EH (cell line): ENCODE measurements at places on chromosomes 6 and 20.

- DNase-seq = no peak
Measured at GRCh38 chr20:17442588-17442987, 88.6 kb downstream of the BFSP1 start.

DNA sequence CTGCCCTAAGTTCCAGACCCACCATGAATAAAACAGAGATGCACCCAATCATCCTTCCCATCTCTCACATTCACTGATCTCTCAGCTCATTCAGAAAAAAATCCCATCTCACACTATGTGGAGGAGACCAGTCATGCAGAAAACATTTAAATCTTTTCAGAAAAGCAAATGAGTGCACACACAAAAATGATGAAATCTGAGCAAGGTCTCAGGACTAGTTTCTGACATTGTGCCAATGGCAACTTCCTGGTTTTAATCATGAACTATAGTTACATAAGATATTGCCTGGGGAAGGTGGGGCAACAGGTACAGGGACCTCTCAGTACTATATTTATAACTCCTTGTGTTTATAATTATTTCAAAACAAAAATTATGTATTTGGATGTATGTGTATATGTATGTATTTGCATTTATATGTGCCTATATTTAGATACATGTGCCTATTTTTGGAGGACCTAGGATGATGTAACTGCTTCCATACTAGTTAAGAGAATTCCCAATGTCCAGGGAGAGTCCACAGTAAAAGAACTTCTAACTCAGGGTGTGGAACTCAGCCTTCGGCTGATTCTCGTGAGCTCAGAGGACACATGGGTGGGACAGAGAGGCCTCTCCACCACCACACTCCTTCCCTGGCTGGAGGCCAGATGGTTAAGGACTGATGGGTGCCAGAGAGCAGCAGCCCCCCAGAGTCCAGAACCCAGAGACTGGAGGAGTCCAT lies 71.7 kb upstream of the MAP3K4 start:
- DNase-seq = peak; percentile 85

GRCh38 chr6:1825926-1826325 lies 216.2 kb downstream of the FOXC1 start:
- peak; percentile 27 for DNase-seq

DNA sequence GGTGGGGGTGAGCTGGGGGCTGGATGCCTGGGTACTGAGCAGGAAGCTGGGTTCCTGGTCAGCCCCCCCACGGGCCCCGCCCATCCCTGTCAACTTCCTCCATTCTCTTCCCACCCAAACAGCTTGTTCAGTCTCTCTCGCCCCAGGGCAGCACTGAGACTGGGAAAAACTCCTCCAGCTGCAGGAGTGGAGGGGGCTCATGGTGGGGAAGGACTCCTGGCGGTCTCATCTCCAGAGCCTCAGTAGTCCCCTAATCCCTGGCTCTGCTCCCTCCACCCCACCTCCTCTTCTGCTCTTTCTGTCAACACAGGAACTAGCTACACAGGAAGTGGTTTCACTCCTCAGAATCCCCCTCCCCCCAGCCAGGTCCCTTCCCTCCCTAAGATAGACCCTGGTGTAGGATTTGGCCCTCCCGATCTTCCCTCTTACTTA lies at the start of gene GPSM3:
Gene GPSM3, minus strand, starts transcription at position 36 of the 432 bp plus-strand sequence. CDS start 130 bp downstream, outside the sequence.
- DNase-seq = peak; percentile 68

DNA sequence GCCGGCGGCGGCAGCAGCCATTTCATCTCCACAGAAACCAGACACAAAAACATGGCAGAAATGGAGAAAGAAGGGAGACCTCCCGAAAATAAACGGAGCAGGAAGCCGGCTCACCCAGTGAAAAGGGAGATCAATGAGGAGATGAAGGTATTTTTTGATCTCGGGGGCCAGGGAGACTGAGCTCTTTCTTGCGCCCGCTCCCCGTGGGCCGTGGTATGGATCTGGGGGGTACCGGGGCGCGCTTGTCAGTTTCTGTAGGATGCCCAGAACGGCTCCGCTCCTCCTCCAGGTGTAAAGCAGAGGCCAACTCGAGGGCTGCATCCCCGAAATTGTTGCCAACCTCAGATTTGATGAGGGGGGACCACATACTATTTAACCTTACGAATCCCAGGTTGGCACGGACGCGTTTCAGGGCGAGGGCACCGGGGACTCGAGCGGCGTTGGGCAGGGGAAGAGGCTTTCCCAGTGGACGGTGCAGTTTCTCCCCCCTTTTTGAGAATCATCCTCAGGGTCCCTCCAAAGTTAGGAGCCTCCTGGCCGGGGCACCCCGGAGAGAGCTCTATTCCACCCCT lies 735 bp downstream of the SOBP start:
- no peak for DNase-seq

DNA sequence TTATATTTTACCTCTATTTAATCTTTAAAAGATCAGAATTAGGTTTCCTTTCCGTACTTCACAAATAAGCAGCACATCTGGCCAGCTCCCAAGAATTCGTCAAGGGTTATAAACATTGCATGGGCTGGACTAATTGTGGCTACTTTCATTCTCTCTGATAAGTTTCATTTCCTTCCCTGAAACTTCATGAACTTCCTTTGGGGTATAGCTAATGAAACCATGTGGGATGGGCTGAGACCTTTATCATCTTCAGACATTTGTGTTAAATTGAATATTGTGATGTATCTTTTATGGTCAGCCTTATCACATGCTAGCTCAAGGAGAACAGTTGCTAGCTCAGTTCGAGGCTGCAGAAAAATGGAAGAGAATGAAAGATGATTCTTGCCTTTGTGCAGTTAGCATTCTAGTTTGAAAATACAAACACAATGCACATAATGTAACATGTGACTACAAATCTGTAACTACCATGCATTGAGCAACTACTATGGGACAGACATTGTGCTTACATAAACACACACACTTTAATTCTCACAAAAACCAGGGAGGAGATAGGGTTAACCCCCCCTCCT lies 1.7 kb upstream of the GMPR start:
- DNase-seq = peak; percentile 81

DNA sequence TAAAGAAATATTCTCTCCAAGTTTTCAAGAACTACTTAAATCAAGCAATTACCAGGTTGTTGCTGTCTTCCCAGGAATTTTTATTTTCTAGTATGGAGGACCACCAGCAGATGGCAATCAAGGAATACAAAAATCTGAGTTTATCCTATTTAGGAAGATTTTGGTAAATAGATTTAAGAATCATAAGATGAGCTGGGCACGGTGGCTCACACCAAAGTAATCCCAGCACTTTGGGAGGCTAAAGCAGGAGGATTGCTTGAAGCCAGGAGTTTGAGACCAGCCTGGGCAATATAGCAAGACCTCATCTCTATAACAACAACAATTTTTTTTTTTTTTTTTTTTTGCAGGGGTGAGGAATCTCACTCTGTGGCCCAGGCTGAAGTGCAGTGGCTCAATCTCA lies 19.3 kb upstream of the SEC63 start:
- DNase-seq = peak; percentile 52

GRCh38 chr20:5657190-5657875 lies 92.9 kb upstream of the SHLD1 start:
- peak; percentile 97 for DNase-seq

GRCh38 chr6:28785962-28786679 lies 137.7 kb downstream of the TRIM27 start:
- no peak for DNase-seq

DNA sequence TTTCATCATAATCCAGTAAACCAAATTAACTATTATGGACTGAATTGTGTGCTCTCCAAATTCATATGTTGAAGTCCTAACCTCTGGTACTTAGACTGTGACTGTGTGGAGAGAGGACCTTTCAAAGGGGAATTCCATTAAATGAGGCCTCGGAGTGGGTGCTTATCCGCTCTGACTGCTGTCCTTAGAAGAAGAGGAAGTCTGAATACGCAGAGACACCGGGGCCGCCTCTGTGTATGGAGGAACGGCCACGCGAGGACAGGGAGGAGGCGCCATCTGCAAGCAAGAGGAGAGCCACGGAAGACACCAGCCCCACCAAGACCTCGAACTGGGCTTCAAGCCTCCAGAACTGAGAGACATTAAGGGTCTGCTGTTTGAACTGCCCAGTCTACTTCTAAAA lies 35.6 kb upstream of the RPS6KA2 start:
- no peak for DNase-seq

- DNase-seq = no peak
Measured at GRCh38 chr6:126293891-126294524, 45.9 kb upstream of the CENPW start.

DNA sequence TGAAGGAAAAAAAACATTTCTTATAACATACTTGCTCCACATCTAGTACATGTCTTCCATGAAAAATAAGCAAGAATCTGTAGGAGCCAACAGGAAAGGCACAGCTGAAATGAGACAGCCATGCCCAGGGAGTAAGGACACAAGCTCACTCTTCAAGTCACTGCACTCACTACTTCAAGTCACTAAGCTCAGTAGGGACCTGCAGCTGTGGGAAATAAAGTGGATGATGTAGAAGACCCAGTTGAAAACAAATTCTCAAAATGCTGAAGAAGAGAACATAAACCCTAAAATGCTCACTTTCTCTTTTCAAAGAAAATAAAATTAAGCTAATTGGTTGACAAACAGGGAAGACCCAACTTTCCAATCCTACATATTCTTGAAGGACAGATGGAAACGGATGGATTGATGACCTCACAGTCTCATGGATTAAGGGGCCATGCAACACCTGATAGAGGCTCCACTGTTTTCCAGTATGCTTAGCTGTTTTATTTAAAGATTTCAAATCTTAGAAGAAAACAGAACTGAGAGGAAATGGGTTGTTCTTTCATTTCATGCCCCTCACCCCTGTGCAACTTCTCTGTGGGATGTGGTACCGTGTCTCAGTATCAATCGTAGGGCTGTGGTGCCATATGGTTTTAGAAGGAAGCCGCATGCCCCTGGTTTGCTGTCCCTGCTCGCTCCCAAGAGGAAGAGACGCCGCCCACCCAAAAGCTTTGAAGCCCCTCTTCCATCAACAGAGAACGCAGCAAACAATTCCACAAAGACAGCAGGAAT lies 133.3 kb downstream of the WDR27 start:
- DNase-seq = no peak

GRCh38 chr20:32238483-32239425 lies 31.1 kb downstream of the POFUT1 start:
- no peak for DNase-seq

DNA sequence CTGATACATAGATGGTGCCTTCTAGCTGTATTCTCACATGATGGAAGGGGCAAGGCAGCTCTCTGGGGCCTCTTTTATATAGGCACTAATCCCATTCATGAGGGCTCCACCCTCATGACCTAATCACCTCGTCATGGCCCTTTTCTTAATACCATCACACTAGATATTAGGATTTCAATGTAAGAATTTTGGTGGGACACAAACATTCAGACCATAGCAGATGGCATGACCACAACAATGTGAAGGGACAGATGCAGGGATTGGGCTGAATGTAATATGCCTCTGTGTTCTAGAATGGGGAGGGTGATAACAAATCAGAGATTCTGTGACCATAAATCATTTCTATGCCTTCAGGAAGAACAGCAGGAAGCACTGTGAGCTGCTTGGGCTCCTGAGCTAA lies 145.8 kb downstream of the LCA5 start:
- no peak for DNase-seq

- peak; percentile 9 for DNase-seq
Measured at GRCh38 chr6:26445934-26446667, 5.8 kb downstream of the BTN3A3 start.

GRCh38 chr6:88914180-88914579 lies 49.2 kb downstream of the RNGTT start:
- DNase-seq = peak; percentile 25

DNA sequence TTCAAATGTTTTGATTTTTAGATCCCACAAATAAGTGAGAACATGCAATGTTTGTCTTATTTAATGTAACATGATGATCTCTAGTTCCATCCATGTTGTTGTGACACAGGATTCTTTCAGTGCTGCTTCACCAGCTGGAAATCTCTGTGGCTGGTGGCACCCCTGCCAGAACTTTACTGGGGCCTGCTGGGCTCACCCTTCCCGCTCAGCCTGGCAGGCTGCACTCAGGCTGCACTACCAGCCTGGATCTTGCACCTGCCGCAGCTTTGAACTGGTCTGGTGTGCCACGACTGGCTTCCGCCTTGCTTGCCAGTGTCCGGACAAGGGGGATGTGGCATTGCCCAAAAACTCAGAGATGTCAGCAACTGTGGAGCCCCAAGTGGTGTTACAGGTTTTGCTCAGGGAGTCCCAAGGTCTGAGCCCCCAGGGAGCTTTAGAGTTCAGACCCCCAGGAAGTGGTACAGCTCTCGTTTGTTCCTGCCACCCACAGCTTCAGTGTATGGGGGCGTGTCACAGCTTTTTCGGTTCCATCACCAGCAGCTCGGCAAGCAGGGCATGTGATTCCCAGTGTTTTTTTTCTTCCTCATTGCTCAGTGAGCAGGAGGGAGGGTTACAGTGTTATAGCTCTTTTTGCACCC lies 72.3 kb upstream of the SYNCRIP start:
- DNase-seq = no peak

DNA sequence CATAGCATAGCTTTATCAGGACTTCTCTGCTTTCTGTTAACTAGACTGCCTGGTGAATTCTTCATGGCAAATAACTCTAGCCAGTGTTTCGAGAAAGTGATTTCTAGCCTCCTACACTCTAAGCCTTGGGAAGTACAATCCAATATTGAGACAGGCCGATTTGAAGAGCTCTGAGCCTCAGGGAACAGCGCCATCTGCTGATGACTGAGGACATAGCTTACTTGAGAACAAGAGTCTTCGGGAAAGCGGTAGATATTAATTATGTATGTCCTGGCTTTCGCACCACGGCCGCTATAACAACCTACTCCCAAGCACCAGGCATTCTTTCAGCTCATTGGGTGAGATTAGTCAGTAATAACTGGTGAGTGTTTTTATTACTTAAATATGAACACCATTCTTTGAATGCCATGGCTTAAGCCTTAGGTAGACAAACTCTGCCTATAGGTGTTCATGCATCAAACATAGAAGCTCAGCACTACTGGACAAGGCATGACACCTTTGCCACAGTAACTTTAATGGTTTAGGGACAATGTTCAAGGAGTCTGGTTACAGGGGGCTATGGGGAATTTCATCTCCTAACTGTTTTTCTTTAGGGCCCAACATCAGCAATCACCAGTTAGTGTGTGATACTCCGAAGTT lies 518.6 kb downstream of the BMP2 start:
- peak; percentile 60 for DNase-seq

DNA sequence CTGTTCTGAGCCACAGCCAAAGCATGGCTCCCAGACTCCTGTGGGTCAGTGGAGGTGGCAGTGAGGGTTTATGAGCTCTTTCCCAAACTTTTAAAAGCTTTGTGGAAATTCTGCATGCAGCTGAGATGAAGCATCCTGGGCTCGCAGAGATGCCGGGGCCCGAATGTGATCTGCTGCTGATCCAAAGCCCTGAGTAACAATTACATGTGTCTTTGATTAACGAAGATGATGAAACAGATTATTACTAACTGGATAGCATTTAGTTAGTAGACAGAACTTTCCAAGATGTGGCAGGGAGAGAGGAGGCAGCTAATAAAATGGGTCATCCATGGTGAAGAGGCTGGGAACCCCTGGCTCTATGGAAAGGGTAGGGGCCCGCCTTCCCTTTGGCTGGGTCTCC lies 43.9 kb upstream of the MDFI start:
- peak; percentile 84 for DNase-seq

DNA sequence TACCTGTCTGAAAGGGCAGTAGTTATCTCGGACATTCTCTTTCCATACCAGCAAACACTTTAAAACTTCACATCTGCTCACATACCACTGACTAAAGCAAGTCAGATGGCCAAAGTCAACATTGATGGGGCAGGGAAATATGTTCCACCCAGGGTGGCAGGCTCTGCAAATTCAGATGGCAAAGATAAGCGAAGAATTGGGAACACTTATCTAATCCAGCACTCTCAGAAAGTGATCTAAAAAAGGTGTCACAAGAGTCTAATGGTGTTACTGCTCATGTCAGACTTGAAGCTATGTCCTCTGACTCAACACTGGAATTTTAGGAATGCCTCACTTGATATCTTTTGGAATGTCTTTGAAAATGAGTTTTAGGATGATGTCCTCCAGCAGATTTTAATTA lies 1086.2 kb downstream of the KIF16B start:
- peak; percentile 77 for DNase-seq
